ENCODE measurements at places on chromosomes 4 and X. TPM values are rescaled to one million over a fixed set of nuclear protein-coding genes. Genes with fewer than 3 reads are reported as not detected.

GRCh38 chrX:66130469-66130868 lies 33.6 kb upstream of the HEPH start:
- DNase-seq = no peak

- no peak for DNase-seq
These were observed 167.5 kb downstream of the CDS1 start for GRCh38 chr4:84750260-84750959.

DNA sequence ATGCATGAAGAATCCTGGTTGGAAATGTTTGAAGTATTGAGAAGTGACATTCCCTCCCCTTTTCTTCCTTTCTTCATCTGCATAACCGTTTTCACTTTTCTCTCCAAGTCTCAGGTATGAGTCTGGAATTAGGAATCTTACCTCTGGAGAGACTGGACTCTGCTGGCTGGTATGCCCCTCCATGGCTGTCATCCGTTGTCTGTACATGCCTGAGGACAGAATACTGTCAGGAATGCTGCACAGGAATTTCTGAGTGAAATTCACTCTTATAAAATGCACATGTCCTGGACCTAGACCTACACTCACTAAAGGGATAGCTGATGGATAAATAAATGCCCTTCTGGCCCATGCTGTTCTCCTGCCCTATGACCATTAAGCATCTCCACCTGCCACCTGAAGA lies 179.5 kb downstream of the MSN start:
- no peak for DNase-seq

DNA sequence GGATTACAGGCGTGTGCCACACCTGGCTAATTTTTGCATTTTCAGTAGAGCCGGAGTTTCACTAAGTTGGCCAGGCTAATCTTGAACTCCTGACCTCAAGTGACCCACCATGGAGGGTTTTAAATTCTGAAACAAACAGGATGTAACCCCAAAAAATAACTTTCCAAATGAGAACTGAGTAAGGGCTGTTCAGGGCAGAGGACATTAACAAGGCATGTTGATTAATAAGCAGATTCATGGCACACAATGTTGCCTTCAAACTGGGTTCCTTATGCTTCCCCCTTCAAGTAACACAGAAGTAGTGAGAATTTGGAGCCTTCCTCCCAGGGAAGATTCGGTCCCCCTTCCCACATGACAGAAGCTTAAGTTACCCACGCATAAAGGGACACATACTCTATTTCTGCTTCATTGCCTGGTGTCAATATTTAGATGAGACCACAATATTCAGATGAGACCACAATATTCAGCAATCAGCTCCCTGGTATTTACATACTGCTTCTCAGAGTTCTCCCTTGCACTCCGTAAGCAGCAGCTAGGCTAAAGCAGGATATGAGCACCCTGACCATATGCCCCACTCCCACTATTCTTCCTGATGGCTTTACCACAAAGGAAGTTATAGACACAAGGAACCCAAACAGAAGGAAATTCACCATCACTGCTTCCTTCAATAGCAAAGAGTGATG lies 21.4 kb downstream of the GRSF1 start:
- no peak for DNase-seq

DNA sequence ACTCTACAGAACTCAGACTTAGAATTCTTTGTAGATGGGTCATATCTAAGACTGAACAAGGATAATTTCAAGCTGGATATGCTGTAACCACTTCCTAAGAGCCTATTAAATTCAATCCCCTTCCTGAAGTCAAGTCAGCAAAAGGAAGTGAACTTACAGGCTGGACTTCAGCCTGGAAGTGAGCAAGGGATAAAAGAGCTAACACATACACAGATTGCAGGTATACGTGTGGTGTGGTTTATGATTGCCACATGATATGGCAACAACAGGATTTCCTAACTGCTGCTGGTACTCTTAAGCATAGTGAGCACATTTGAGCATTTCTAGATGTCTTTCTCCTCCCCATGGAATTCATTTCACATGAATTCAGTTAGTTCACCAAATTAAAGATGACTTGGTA lies 38.2 kb upstream of the UXT start:
- DNase-seq = no peak

- DNase-seq = no peak
These were observed 54.2 kb downstream of the AFAP1 start for GRCh38 chr4:7885216-7886006.

DNA sequence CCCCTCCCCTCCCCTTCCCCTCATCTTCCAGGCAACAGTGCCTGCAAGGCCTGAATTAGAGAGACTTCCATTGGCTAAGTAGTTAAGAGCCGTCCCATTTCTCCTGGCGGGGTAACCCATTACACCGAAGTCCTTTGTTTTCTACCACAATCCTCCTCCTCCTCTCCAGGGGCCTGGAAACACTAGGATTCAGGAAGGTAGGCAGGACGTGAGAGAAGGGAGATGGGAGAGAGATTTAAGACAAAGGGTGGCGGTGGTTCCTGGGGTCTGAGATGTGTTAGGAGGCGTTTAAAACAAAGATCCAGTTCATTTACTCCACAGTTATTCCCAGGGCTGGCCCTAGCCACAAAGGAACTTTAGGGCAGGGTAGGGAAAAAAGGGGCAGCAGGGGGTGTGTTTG lies 28.0 kb downstream of the NYX start:
- DNase-seq = no peak

DNA sequence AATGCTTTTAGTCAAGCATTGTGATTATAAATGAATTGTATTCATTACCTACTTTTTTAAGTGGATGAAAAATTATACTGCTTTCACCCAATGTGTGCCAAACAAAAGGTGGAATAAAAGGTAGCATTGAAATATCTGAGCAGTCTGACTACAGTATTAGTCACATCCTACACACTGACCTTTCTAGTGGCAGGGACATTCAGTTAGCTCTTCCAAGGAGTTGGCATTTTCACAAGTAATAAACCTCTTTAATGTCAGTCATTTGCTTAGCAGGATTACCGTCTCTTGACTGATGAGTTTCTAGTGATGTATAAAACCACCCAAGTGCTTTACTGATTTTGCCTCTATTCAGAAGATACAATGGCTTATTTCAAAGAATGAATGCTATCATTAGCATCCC lies 687.9 kb downstream of the ARAP2 start:
- DNase-seq = no peak

DNA sequence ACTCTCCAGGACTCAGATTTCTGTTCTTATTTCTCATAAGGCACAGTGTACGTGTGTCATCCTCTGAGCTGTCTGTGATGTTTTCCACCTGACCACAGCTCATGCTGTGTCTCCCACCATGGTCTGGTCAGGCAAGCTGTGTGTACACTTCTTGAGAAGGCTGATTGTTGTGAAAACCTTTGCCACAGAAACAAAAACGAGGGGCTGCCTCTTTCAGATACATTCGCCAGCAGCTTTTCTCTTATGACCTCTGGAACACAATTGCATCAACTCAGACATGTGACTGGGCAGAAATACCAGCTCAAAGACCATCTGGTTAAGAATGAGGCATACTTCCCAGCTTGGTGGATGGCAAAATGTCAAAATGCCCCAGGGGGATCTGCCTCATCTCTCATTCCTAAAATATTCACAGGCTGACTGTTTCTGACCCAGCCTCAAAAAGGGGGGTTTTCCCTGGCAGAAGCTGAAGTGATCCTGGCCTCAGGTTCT lies 46.1 kb downstream of the PGRMC2 start:
- no peak for DNase-seq

GRCh38 chr4:795726-796119 lies 30.2 kb downstream of the CPLX1 start:
- DNase-seq = no peak

DNA sequence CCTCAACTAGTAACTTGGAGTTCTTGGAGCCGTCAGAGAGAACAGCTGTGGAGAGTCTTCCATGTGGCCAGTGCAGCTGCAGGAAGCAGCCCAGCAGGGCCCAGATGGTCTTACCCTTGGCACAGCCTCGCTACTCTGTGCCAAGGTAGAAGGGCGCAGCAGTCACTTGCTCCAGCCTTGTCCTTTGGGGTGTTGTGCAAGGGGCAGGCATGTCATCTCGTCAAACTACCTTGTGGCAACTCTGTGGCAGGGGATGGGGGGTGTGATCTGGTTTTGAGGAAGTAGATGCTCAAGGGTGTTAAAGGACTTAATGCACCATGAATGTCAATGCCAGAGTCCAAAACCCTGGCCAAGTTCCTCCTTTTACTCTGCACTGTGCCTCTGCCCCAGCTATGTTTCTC lies 34.2 kb upstream of the TBC1D14 start:
- no peak for DNase-seq

DNA sequence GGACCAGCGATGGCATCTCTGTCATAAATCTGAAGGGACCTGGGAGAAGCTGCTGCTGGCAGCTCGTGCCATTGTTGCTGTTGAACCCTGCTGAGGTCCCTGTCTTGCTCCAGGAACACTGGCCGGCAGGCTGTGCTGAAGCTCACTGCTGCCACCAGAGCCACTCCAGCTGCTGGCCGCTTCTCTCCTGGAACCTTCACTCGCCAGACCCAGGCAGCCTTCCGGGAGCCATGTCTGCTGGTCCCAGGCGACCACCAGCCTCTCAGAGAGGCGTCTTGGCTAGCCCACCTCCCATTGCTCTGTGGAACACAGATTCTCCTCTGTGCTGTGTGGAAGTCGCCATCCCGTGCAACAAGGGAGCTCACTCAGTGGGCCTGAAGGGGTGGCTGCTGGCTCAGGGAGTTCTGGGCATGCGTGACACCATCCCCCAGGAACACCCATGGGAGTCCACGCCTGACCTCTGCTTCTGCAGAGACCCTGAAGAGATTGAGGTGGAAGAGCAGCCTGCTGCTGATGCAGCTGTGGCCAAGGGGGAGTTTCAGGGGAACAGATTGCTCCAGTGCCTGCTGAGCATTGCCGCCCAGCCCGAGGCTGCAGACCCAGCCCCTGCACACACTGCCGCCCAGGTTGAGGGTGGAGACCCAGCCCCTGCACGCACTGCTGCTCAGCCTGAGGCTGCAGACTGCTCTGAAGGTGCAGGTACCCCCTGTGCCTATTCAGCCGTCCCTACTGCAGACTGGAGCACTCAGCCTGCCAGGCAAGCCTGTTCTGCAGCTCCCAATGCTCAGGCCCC lies 33.1 kb upstream of the CYP4V2 start:
- DNase-seq = no peak

DNA sequence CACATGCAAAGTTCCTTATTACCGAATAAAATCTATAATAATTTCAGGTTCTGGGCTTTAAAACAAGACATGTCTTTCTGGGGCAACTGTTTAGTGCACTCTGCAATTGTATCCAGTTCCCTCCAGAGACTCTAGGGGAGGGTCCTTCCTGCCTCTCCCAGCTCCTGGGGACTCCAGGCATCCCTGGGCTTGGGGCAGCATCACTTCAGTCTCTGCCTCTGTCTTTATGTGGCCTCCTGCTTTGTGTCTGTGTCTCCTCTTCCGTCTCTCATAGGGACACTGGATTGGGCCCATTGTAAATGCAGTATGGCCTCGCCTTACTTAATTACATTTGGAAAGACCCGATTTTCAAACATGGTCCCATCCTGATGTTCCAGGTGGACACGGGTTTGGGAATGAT lies 10.9 kb upstream of the ASMTL start:
- no peak for DNase-seq

- DNase-seq = no peak
These were observed 407.7 kb downstream of the ARAP2 start for GRCh38 chr4:35836596-35836995.

- no peak for DNase-seq
These were observed 592.0 kb upstream of the GALNTL6 start for GRCh38 chr4:171221181-171221580.

DNA sequence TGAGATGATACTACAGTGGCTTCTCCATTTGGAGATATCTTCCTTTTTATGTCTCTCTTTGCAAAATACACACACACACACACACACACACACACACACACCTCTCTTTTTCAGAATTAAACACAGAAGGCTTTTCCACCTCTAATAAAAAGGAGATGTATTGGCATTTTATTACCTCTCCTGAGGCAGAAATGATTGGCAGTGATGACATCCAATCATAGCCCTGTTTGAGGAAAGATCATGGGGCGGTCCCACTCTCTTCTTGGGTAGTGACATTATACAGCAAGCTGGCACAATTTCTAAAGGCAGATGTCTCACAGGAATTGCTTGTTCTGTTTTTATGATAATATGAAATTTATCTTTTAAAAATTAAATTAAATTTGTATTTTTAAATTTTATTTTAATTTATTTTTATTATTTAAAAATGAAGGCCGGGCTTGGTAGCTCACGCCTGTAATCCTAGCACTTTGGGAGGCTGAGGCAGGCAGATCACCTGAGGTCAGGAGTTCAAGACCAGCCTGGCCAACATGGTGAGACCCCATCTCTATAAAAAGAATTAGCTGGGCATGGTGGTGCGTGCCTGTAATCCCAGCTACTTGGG lies 15.6 kb downstream of the CHRNA9 start:
- no peak for DNase-seq

DNA sequence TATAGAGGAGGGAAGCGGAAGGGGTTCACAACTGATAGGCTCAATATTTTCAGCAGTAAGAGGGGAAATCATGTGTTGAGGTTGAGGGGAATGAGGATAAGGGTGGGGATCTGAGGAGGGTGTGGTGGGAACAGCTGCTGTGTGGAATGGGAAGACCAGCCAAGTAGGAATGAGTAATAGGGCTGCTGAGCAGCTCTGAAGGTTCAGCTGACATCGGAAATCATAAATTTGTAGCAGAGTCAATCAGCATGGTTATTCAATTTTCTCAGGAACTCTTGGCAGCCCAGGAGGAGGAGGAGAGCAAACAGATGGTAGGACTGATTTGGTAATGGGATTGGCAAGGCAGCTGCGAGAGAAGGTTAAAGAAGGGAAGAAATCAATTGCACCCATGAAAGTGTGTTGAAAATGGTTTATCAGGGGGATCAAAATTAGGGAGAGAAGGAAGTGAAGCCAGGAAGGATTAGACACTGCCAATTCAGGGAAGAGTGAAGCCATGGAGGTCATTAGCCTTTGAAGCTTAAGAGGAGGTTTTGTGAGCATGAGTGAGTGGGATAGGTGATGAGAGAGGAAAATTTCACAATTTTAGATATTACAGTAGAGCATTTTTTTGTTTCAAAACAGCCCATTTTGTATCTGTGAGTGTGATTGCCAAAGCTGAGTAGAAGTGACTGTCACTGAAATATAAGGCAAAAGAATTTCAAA lies 82.6 kb downstream of the PCDH7 start:
- DNase-seq = no peak

GPRIN3 gene
- 37.1 TPM for total RNA-seq

FAM9B gene
- not detected for total RNA-seq

NAT8L gene
- total RNA-seq = 8.0 TPM

HSPA4L gene
- total RNA-seq = 3.8 TPM

SMIM31 gene
- not detected for total RNA-seq

UGT2B7 gene
- not detected for total RNA-seq

All from activated T-helper 1 cell treated with anti-CD3 and anti-CD28 coated beads, Interleukin-12 subunit alpha, Interleukin-12 subunit beta, Interleukin-2, Interleukin-4 antibody, amounts not matched to agents 30 ng/mL and 10 ng/mL and 1 ng/mL, durations not matched to agents 14 hours and 24 hours and 36 hours (primary cell).